ENCODE measurements at places on chromosomes 5 and 9.

- DNase-seq: no peak
Measured at GRCh38 chr5:131375351-131375750, 111.5 kb downstream of the CDC42SE2 start.

DNA sequence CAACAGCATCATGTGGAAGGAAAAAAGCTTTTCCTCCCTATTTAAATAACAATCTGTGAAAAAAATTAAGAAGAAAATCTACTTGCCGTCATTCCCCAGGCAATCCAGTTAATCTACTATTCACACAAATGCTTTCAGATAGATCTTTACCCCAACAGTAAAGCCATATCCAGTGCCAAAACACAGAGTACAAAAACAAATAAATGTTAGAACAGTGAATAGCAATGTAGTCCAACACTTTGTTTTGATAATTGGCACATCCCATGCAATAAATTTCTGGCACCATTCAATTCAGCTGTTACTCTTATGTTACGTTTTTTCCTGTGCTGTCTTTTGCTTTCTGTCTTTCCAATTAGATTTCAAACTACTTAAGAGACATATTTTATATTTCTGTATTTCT, 2245.5 kb upstream of the WWC1 start:
- DNase-seq: peak; percentile 28

DNA sequence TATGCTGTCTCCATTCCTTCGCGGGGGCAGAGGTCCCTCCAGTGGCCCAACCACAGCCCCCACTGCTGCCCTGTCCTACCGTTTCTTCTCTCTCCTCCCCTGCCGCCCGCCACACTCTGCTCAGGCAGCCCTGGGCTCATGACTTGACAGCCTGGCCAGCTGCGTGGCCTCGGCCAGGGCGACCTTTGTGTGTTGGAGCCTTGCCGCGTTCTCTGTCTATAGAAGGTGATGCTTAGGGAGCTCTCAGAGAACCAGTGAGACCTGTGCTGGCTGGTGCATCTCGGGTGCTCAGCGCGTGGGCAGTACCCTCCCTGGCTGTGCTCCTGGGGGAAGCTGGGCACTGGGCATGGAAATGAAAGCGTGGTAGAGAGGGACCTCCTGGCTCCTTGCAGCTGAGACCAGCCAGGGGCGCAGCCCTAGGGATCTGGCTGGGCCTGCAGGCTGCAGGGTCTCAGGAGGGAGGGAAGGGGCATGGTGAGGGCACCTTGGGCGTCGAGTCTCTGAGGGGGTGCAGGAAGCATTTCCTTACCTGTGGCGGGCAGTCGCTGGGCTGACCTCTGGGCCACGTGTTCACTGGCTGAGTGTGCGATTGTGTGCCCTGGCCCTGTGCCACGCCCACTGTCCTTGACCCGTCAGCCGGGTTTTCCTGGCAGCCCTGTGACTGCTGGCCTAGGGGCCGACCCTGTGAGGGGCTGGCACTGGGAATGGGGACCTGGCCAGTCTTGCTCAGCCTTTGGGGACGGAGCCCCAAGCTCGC, 50.3 kb downstream of the RXRA start:
- DNase-seq: no peak

GRCh38 chr9:18350995-18351595, 122.9 kb upstream of the ADAMTSL1 start:
- no peak for DNase-seq

DNA sequence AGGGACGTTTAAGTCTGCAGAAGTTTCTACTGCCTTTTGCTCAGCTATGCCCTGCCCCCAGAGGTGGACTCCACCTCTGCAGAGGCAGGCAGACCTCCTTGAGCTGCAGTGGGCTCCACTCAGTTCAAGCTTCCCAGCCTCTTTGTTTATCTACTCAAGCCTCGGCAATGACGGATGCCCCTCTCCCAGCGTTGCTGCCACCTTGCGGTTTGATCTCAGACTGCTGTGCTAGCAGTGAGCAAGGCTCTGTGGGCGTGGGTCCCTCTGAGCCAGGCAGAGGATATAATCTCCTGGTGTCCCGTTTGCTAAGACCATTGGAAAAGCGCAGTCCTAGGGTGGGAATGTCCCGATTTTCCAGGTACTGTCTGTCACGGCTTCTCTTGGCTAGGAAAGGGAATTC, 2188.5 kb upstream of the WWC1 start:
- DNase-seq: no peak

DNA sequence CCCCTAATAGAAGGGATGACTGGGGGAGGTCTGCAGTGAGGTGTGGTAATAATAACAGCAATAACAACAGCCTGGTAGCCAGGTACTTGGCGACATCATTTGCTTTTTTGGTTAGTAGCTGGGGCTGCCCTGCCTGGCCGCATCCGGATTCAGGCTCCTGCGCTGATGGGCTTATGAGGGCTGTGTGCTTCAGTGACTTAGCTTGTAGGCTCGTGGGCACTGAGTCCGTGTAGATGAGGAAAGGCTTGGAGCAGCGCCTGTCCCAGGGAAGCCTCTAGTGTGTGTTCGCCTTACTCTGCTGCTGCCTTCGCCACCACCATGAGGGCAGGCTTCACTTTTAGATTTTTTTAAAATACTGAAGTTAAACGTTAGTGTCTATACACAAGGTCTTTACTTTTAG, 4.5 kb downstream of the NDUFS6 start:
- no peak for DNase-seq

DNA sequence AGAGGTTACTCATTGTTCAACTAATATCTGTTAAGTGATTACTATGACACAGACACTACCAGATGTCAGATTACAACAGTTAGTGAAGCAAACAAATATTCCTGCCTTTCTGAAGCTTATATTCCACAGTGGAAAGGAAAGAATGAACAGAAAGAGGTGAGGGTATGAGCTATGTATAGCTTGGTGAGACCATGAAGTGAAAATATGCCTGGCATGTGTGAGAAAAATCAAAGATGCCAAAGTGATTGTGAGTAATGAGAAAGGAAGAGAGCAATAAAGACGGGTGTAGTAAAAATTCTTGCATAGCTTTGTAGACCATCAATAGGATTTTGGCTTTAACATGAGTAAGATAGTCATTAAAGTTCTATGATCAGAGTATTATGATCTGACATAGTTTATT, 734.5 kb upstream of the NUDT12 start:
- no peak for DNase-seq

DNA sequence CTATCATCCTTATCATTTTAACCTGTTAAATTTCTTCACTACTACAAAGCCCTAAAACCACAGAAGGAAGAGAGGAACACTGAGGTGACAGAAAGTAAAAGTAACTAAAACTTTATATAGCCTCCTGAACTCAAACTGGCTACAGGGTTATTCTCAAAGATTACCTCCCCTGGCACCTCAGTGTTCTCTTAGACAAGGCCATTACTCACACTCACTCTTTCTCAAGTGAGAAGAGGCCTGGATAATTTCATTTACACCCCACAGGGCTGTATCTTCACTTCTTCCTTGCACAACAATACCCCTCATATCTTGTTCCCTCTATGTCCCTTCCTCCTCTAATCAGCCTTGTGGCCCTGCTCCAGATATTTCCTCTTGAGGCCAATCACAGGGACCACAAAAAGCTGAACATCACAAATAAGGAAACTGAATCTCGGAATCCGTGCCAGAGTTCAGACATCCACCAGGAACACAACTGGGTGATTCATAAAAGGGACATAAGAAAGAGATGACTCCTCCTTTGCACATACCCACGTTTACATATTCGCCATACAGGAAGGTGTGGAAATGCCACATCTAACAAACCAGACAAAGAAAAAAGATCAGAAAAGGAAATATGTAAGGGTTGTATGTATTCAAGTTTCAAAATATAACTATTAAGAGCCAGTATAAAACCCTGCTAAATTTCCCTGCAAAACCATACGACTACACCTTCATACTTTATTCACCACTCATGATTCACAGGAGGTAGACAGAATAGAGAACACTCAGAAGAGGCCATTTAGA, 1.7 kb upstream of the KLHL3 start:
- no peak for DNase-seq

DNA sequence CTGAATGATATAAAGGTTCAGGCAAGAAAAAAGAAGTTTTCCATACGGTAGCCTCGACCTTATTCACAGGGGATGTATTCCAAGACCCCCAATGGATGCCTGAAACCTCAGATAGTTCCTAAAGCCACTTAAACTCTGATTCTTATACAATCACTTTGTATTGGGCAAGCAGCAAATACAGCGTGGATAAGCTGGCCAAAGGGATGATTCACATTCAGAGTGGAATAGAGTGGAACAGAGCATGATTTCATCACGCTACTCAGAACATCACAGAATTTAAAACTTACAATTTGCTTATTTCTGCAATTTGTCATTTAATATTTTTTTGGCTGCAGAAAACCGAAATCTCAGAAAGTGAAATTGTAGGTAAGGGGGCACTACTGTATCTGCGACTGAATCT, 40.5 kb upstream of the CDH18 start:
- DNase-seq: no peak

GRCh38 chr5:40390281-40391149, 289.2 kb upstream of the PTGER4 start:
- DNase-seq: no peak

DNA sequence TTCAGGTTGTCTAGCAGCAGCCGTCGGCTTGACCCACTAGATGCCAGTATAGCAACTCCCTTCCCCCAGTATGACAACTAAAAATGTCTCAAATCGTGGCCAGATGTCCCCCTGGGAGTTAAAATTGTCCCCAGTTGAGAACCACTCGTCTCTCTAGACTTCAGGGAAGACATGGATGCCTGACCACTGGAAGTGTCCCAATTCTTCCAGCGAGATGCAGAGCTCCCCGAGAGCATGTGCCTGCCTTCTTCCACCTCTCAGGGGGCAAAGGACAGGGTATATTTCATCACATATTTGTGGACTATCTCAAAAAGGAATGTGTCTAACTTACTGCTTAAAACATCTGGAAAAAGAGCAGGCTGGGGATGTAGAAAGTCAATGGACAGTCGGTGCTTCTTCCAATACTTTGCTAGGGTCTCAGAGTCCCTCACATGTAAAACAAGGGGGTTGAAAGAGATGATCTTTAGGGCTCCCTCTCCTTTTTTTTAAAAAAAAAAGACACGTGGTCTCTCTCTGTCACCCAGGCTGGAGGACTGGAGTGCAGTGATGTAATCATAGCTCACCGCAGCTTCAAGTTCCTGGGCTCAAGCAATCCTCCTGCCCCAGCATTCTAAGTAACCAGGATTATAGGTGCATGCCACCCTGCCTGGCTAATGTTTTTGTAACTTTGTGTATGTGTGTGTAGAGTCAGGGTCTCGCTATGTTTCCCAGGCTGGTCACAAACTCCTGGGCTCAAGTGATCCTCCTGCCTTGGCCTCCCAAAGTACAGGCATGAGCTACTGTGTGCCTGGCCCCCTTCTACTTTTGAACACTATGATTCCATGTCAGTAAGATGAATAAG, 190.6 kb downstream of the DAB2IP start:
- DNase-seq: no peak

- DNase-seq: no peak
Measured at GRCh38 chr9:6566409-6567139, 79.0 kb downstream of the GLDC start.

DNA sequence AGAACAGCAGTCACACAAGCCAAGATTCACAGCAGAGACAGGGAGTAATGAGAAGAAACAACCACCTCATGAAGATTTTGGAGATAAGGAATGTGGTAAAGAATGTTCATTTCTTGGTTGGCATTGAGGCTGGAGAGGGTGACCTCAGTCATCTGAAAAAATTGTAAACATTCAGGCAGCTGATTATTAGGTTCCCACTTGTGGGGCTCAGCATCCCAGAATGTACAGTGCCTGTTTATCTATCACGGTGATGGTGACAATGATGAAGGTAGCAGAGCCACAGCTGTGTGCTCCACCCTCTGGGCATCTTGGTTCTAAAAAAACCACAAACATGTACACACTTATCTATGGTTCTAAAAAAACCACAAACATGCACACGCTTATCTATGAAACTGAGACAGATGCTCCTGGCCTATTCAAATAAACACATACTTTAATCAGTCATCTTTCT, 143.9 kb upstream of the MOCS2 start:
- no peak for DNase-seq

- DNase-seq: no peak
Measured at GRCh38 chr9:124555043-124555442, 47.8 kb upstream of the NR5A1 start.

DNA sequence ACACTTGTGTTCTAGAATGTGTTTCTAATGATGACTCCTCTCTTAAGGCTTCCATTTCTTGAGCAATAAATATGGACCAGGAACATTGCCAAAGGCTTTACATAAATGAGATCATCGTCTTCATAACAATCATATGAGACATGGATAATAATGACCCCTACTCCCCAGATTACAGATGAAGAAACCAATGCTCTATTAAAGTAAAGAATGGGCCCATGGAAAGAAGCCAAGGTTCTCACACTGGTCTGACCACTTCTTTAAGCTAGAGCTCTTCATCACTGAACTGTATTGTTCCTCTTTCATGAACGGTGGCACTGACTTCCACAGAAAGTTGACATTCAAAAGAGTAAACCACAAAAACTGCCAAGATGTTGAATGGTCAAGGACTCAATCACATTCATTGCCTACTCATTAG, 65.3 kb downstream of the MARCHF3 start:
- DNase-seq: no peak

GRCh38 chr5:170570476-170570875, 66.7 kb downstream of the KCNIP1 start:
- peak; percentile 34 for DNase-seq

DNA sequence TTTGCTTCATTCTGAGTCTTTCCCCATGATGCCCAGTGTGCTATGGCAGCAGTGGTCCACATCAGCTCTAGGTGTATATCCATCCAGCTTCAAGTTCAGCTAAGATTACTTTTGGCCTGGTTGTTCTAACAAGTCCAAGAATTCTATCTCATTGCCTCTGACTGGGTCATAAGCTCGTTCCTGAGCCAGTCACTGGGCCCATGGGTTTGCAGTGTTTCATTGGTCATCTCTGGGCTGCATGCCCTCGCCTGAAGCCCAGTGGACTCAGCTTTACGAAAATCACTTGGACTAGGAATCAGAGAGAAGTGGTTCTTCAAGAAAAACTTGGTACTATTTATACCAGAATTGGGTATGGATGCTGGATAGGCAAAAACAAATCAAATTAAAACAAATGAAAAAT, 16.1 kb upstream of the ARHGAP26 start:
- no peak for DNase-seq

GRCh38 chr9:126051446-126052130, 275.0 kb upstream of the MVB12B start:
- DNase-seq: no peak

GRCh38 chr9:120742951-120743416, 28.7 kb upstream of the MEGF9 start:
- peak; percentile 19 for DNase-seq

DNA sequence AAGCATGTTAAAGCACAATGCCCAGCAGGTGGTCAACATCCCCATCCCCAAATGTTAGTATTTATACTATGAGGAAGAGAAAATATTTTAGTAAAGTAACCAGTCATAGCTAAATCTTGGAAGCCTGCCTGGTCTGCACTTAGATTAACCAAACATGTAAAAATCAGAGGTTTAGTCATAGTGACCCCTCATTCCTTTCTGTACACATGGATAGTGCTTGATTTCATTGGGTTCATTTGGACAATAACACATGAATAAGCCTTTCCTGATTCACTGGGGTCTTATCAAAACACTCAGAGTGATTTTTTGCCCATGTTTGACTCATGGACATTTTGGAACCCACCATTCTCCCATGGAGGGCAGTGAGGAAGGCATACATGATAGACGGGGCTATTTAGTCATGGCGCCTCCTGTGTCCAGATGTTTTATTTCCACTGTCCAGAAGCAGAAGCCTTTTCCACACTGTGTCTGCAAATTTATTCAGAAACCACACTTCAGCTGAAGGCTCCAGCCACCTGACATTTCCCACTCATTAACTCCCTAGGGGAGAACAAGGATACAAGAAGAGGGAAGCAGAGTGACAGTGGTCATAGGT, 32.5 kb downstream of the OR1J1 start:
- no peak for DNase-seq

Measured in NCI-H1092 treated with DMSO at 0.1 percent for 48 hours (cell line).